ENCODE measurements at places on chromosomes 2 and 18. TPM values are rescaled to one million over a fixed set of nuclear protein-coding genes. Genes with fewer than 3 reads are reported as not detected.
A peak's percentile ranks its signal among the peaks of the same experiment; 100 is the strongest.

DNA sequence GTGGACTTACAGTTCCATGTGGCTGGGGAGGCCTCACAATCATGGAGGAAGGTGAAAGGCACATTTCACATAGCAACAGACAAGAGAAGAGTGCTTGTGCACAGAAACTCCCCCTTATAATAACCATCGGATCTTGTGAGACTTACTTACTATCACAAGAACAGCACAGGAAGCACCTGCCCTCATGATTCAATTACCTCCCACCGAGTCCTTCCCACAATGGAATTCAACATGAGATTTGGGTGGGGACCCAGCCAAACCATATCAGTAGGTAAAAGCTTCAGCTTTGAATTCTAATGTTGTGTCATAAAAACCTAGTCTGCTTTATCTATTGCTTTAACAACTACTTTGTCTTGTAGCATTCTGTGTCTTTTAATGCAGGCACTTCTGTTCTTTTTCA, 140.4 kb upstream of the PIK3C3 start:
- H3K27ac ChIP-seq: no peak overlapping the region
- H3K27me3 ChIP-seq: peaks cover 16% of the 10 kb centered on the region
- no peaks in the 10 kb centered on the region for H3K36me3 ChIP-seq
- no peak overlapping the region for H3K4me3 ChIP-seq

DNA sequence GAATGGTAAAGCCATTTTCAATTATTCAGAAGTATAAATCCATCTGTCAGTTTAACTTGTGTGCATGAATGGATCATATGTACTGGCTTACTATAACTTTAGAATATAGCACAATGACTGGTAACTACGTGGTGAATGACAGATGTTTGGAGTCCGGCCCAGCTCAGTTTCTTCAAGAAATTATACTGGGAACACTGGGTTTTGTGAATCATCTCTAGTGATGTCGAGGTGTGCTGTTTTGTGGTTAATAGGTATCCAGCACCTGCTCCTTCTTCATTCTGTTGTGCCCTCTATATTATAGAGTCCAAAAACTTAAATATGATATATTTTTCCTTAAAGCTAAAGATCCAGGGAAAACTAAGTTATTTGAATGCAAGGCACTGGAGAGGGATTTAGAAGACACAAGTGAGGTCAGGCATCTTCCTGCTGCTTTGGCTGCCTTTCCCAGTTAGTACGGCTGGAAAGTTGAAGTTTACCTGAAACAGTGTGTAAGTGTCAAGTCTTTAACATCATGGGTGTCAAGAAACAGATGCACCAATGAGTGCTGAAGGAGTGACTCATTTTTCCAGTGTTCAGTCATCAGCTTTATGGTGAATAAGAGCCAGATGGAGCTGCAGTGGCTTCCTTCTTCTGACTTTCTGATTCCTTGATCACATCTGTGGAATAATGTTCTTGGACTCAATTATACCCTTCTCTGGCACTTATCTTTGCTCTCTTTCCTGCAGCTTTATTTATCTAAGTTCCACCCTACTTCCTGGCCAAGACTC, 1079.5 kb upstream of the CELF4 start:
- no peak overlapping the region for H3K4me3 ChIP-seq
- no peaks in the 10 kb centered on the region for H3K36me3 ChIP-seq
- H3K4me1 ChIP-seq: no peaks in the 10 kb centered on the region
- H3K27me3 ChIP-seq: no peaks in the 10 kb centered on the region

GRCh38 chr2:105814291-105814940, 69.7 kb downstream of the NCK2 start:
- no peak for DNase-seq
- no peak overlapping the region for H3K4me3 ChIP-seq
- peaks cover 9% of the 10 kb centered on the region for H3K36me3 ChIP-seq
- H3K27me3 ChIP-seq: peaks cover 2% of the 10 kb centered on the region

- no peak overlapping the region for H3K27ac ChIP-seq
- no peak for DNase-seq
- no peaks in the 10 kb centered on the region for H3K36me3 ChIP-seq
- no peaks in the 10 kb centered on the region for H3K27me3 ChIP-seq
- H3K4me1 ChIP-seq: peaks cover 50% of the 10 kb centered on the region
- H3K4me3 ChIP-seq: no peak overlapping the region
Measured at GRCh38 chr2:189633392-189633811, 27.9 kb upstream of the ASNSD1 start.

- no peak overlapping the region for H3K4me3 ChIP-seq
- H3K36me3 ChIP-seq: no peaks in the 10 kb centered on the region
- no peak for DNase-seq
- no peaks in the 10 kb centered on the region for H3K4me1 ChIP-seq
Measured at GRCh38 chr2:64500549-64500948, 23.6 kb upstream of the AFTPH start.

- DNase-seq: no peak
- H3K36me3 ChIP-seq: peaks cover 52% of the 10 kb centered on the region
- H3K27me3 ChIP-seq: peaks cover 1% of the 10 kb centered on the region
Measured at GRCh38 chr2:27596627-27597026, 13.8 kb downstream of the ZNF512 start.

DNA sequence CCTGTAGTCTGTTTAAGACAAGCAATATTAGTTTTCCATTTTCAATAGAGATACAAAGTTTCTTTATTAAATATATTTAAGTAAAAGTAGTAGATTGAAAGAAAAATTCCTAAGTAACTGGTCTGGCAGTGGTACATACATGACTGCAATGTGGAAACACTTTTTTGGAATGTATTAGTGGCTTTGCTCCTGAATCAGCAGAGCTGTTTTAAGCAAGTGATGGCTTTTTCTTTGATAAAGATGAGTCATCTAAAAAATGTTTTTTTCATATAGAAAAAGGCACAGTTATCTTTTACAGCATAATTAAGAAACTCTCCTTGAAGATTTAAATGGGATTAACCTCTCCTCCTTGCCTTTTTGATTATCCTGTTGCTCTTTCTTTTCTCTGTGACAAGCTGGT, 34.9 kb downstream of the KDM3A start:
- peaks cover 37% of the 10 kb centered on the region for H3K4me1 ChIP-seq
- no peak overlapping the region for H3K4me3 ChIP-seq
- peak; percentile 63 for DNase-seq
- H3K27ac ChIP-seq: peak overlapping the region; percentile 16
- 0 out of 2 replicates have a peak, but pooled peaks cover 1% of the 10 kb centered on the region for H3K27me3 ChIP-seq

DNA sequence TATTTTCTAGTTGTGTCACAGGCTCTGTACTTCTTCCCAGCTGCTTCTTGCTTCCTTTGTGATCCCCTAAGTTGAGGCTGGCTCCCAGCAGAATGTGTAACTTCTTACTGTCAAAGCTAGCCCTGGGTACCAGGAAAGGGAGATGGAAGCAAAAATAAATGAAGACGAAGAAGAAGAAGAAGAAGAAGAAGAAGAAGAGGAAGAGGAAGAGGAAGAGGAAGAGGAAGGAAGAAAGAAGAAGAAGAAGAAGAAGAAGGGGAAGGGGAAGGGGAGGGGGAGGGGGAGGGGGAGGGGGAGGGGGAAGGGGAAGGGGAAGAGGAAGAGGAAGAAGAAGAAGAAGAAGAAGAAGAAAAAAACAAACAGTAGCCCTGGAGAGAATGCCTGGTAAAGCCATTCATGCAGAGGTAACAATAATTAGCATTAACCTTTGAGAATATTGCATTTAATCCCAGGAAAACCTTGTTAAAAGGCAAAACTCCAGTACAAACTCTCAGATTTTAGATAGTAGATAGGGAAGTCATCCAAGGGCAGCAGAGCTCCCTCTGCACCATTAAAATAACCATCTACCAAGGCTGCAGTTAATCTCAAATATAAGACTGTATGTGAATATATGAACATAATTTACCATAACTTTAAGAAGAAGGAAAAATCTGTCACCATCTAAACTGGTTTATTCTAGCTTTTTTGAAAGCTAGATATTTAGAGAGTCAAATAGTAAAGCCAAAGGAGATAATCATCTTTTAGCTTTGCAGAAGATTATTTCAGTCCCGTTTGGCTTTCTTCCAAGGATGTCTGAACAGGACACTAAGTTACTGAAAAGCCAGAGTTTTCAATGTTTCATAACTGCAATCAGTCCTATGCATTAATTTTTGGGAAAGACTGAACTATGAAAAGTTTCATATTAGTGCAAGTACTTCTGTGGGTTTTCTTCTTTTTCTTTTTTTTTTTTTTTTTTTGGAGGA, 44.3 kb upstream of the FBXO11 start:
- peaks cover 11% of the 10 kb centered on the region for H3K27me3 ChIP-seq
- no peak overlapping the region for H3K4me3 ChIP-seq
- no peaks in the 10 kb centered on the region for H3K4me1 ChIP-seq
- no peaks in the 10 kb centered on the region for H3K36me3 ChIP-seq
- peak; percentile 2 for DNase-seq

DNA sequence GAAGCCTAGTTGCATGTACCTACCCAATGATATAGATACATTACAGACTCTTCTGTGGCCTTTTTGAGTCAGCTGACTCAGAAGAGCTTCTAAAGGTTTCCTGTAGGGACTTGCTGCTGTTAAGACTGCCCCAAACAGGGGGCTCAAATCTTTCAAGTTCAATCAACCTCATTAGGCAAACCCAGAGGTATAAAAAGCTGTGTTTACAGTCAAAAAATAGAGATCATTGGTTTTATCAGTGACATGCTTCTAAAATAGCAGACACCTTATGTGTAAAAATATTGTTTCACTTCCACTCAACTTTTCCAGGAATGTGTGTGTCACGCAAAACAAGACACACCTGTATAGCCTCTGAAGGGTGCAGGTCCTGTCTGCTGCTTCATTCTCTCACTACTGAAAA, 624.3 kb upstream of the FANCL start:
- no peak overlapping the region for H3K27ac ChIP-seq
- no peak overlapping the region for H3K4me3 ChIP-seq
- no peak for DNase-seq
- peaks cover 2% of the 10 kb centered on the region for H3K27me3 ChIP-seq

DNA sequence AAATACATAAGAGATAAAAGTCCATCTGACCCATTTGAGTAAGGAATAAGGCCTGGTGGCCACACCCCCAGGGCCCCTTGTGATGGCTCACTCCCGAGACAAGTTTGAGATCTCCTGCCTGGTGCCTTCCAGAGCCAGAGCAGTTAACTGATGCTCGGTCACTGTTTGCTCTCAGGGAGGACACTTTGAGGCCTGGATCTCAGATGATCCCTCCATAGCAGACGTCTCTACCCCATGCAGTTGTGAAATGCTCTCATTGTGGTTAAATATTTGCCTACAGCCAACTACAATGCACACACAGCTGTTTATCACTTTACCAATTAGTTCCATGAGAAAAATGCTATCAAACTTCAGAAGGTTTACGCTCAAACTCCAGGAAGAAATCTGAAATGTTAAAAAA, 12.3 kb downstream of the GYPC start:
- H3K4me3 ChIP-seq: no peak overlapping the region
- peaks cover 2% of the 10 kb centered on the region for H3K27me3 ChIP-seq
- H3K36me3 ChIP-seq: no peaks in the 10 kb centered on the region
- peaks cover 7% of the 10 kb centered on the region for H3K4me1 ChIP-seq
- no peak overlapping the region for H3K27ac ChIP-seq

DNA sequence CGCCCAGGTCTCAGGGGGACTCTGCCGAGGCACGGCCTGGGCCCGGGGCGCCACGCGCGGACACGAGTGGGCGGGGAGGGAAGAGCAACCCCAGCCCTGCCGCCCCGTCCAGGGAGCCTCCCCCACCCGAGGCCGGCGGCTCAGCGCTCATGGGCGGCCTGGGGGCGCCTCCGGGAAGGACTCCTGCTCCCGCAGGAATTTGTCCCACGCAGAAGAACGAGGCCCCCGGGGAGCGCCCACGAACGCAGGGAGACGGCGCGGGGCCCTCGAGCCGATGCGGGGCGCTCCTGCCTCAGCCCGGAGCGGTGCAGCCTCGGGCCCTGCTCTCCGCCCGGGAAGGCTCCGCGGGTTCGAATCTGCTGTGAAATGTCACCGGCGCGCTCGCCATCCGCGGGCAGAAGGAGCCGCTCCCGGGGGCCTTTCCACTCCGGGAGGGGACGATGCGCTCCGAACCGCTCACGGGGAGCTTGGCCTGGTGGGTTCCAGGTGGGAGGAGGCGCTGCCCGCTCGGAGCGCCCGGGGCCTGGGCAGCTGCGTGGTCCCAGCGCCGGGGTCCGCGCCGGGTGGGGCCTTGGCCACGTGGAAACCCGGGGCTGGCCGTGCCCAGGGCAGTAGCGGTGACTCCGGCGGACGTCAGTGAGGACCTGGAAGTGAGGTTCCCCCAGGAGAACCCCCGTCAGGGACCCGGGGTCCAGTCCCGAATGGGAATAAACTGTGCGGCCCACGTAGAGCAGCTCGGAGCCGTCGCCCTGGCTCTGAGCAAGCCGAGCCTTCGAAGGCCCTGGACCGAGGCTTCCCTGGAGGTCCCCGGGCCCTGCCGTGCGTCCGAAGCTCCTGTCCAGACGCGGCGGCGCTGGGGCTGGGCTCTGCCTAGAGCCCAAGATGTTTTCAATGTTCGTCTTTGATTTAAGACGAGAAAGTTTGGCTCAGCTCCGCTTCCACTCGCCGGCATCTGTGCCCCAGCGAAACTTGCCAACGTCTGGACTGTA, 41.4 kb upstream of the CTDP1 start:
- no peak overlapping the region for H3K27ac ChIP-seq

- H3K27ac ChIP-seq: no peak overlapping the region
- peaks cover 8% of the 10 kb centered on the region for H3K36me3 ChIP-seq
- no peak overlapping the region for H3K4me3 ChIP-seq
- peaks cover 30% of the 10 kb centered on the region for H3K4me1 ChIP-seq
Measured at GRCh38 chr18:58391932-58392323, 237.0 kb downstream of the ALPK2 start.

- peaks cover 50% of the 10 kb centered on the region for H3K27me3 ChIP-seq
- no peak overlapping the region for H3K4me3 ChIP-seq
- no peaks in the 10 kb centered on the region for H3K36me3 ChIP-seq
- no peaks in the 10 kb centered on the region for H3K4me1 ChIP-seq
- H3K27ac ChIP-seq: no peak overlapping the region
Measured at GRCh38 chr2:218946621-218947020, 12.8 kb upstream of the CDK5R2 start.

DNA sequence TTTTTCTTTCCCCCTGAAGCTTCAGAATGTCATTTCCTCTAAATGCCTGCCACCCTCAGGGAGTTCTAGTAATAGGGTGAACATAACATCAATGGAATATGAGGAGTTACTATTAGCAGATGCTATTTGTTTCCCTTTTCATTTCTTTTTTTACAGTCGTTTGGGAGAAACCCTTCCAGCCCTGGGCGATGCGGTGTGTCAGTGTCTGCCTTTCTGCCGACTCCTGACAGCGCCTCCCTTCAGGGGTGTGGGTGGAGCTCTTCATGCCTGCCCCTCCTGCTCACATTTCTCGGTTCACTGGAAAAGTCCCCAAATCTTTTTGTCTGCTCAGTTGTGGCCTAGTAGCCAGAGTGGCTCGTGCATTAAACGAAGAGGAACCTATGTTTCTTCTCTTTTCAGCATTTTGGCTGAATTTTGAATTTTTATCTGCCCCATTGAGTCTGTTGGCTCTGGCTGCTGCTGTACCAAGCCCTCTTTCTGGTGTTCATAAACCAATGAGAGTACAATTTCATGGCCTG, 72.3 kb downstream of the FMNL2 start:
- DNase-seq: peak; percentile 55
- no peaks in the 10 kb centered on the region for H3K36me3 ChIP-seq
- peaks cover 83% of the 10 kb centered on the region for H3K4me1 ChIP-seq

- H3K4me3 ChIP-seq: no peak overlapping the region
- peaks cover 33% of the 10 kb centered on the region for H3K27me3 ChIP-seq
- no peaks in the 10 kb centered on the region for H3K4me1 ChIP-seq
- no peak overlapping the region for H3K27ac ChIP-seq
- no peaks in the 10 kb centered on the region for H3K36me3 ChIP-seq
Measured at GRCh38 chr2:10238396-10238795, 64.3 kb upstream of the HPCAL1 start.

MAIP1 gene
- total RNA-seq: 19.9 TPM

LRP2 gene
- not detected for total RNA-seq

E2F6 gene
- total RNA-seq: 10.4 TPM

TTC21B gene
- total RNA-seq: 10.9 TPM

SALL3 gene
- not detected for total RNA-seq
